Ovary (tissue), 10 donors: ENCODE measurements at places on chromosomes 12 and 14. TPM values are rescaled to one million over a fixed set of nuclear protein-coding genes. Genes with fewer than 3 reads are reported as not detected.

The MYH6 gene
- 0.50 TPM for total RNA-seq

The KCNK13 gene
- total RNA-seq, result 0.18 TPM

The SMOC1 gene
- total RNA-seq, result 0.80 TPM

The CCDC184 gene
- total RNA-seq, result 5.9 TPM

- no peak for DNase-seq
Observed at GRCh38 chr12:112025808-112026375, 12.7 kb downstream of the ERP29 start.

- no peak for DNase-seq
Observed at GRCh38 chr12:105982022-105982421, 156.7 kb downstream of the NUAK1 start.

- DNase-seq, result no peak
Observed at GRCh38 chr12:1176191-1176590, 185.2 kb downstream of the ERC1 start.

- no peak for DNase-seq
Observed at GRCh38 chr12:130577351-130577750, 138.7 kb downstream of the RIMBP2 start.

DNA sequence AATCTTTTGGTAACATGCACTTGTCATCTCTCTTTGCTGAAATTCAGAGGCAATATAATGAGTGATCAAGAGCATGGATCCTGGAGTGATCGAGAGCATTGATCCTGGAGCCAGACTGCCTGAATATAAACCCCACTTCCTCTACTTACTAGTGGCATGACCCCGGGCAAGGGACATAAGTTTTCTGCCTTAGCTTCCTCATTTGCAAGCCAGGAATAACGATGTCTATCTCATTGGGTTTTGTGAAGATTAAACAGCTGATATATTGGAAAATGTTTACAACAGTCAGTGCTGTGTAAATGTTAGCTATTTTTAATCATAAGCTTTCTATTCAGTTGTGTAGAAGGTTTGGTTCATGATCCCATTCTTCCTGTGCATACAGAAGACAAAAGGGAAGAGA is 2.4 kb upstream of the CSRNP2 start:
- DNase-seq, result no peak

GRCh38 chr12:130984183-130985058 is 30.7 kb downstream of the ADGRD1 start:
- no peak for DNase-seq

- DNase-seq, result no peak
Observed at GRCh38 chr12:2108975-2109671, 56.3 kb downstream of the CACNA1C start.

- no peak for DNase-seq
Observed at GRCh38 chr12:101299346-101299745, 19.4 kb downstream of the UTP20 start.

- DNase-seq, result peak; percentile 72
Observed at GRCh38 chr12:124036657-124037109, 63.7 kb downstream of the ZNF664 start.
